ENCODE measurements at places on chromosomes 7 and 10.
A peak's percentile ranks its signal among the peaks of the same experiment; 100 is the strongest.

- DNase-seq: no peak
Observed at GRCh38 chr7:50832744-50833143, 50.0 kb upstream of the GRB10 start.

GRCh38 chr10:24720096-24720495, 3.6 kb downstream of the ARHGAP21 start:
- DNase-seq: no peak

DNA sequence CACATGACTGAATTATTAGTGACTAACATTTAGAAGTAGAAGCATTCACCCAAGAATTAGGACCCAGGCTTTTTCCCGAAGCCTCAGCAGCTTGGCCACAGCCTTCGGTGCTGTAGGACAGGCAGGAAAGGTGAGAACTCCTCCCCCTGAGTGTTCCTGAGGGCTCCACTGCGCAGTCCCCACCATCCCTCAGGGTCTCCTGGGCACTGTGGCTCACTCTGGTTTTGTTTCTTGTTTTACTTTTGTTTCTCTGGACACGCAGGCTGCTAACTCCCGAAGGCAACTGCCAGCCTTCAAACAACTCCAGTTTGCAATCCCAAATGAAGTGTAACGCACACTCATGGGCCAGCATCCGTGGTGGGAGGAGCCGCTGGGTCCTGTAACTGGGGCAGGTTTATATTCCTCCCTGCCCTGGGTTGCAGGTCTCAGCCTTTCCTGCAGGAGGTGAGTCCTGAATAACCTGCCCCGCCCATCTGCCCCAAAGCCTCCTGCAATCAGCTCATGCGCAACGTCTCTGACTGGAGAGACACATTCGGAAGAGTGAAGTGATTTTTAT, 492.9 kb downstream of the PTPRN2 start:
- DNase-seq: no peak

DNA sequence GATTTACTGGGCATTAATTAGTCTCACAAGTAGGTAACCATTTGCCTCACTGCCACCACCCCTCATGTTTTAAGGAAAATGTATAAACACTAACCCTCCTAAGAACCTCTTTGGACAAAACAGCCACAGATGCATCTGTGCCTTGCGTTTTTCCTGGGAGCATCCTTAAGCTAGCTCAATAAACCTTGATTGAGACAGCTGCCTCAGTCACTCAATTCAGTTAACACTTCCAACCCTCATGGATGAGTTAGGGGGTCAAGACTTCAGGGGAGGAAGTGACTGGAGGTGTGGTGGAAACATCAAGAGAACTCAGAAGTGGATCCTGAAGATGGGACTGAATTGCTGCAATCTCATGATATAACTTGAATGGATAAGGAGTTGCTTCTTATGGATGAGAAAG, 31.5 kb downstream of the CUL2 start:
- DNase-seq: no peak

DNA sequence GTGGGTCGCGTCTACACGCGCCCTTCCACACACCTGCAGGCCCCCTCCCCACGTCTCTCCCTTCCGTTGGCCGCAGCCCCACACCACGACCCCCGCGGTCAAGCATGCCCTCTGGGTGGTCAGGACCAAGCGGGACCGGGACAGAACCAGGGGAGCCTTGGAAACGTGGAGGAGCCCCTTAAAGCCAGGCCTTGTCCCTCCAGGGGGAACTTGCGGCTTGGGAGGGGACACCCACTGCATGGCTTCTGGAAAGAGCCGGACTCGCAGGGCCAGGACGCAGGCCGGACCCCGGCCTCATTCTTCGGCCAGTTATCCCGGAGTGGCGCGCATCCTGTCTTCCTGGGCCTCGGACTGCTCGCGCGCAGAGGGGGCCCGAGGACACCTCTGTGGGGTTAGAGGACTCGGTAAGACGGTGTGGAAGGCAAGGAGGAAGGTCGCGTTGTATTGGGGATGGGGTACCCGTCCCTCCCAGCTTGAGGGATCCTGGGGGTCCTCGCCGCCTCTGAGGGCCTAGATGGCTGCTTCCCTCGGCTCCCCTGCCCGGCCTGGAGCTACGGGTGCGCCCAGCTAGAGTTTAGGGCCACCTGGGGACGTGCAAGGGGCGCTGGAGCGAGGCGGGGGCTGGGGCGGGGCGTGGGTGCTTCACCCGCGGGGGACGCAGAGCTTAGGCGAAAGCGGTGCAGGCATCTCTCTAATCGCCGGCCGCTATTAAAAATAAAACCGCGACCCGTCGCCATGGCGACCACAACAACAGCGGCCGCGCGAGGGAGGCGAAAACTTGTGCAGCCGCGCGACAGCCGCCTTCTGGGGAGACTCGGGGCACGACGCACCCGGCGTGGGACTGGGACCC, 1.8 kb upstream of the PDGFA start:
- DNase-seq: peak; percentile 53

- DNase-seq: no peak
Observed at GRCh38 chr7:80386686-80387085, 125.2 kb downstream of the GNAT3 start.

DNA sequence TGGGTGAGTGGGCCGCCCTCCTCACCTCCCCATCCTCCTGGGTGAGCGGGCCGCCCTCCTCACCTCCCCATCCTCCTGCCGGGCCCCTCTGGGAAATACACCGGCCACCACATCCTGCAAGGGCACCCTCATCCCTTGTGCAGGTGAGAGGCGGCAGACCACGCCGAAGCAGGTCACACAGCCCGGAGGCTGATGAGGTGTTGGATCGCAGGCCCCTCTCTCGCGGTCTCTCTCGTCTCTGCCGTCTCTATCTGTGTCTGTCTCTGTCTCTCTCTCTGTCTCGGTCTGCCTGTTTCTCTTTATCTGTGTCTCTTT, 30.8 kb upstream of the FOXL3 start:
- no peak for DNase-seq

GRCh38 chr10:35545878-35546590, 59.1 kb upstream of the GJD4 start:
- DNase-seq: no peak

GRCh38 chr10:107970512-107970911, 806.0 kb upstream of the SORCS1 start:
- no peak for DNase-seq

DNA sequence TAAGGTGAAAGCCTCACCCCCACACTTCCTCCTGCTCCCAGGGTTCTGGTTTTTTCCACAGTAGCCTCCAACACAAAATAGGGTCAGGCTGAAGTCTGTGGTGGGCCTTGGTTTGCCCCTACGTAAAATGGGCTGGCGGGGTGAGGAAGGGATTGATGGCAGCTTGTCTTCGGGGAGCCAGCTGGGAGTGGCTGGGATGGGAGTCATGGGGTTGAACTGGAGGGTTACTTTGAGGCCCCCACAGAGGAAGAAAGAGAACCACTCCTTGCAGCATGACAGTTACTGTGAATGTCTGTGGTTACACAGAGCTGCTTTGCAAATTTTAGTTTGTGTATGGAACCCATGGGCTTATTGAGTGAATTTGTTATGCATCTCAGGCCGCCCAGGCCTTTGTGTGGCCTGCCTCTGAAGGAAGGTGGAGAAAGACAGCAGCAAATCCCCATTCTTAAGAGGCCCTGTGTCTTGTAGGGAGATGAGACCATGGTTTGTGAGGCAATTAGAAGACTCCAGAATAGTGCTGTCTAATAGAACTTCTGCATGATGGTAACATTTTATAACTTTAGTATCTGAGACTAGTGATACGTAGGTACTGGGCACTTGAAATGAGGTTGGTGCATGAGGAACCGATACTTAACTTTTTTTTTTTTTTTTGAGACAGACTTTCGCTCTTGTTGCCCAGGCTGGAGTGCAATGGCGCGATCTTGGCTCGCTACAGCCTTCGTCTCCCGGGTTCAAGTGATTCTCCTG, 8.1 kb downstream of the TRIM8 start:
- DNase-seq: no peak

DNA sequence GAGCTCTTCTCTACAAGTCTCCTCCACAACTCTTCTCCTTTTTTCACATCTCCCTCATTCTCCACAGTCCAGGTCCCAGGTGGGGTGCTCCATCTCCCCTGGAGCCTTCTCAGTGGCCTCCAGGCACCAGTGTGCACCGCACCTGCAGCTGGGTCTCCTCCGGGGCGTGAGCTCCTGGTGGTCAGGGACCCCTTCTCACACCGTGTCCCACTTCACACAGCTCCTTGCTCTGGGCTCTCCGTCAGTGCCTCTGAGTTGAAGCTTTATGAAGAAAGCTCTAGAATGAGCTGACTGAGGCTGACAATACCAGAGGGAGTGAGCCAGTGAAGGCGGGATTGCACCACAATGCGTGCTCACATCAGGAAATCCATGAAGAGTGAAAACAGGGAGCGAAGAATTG, 290.2 kb downstream of the DNAJB6 start:
- no peak for DNase-seq

DNA sequence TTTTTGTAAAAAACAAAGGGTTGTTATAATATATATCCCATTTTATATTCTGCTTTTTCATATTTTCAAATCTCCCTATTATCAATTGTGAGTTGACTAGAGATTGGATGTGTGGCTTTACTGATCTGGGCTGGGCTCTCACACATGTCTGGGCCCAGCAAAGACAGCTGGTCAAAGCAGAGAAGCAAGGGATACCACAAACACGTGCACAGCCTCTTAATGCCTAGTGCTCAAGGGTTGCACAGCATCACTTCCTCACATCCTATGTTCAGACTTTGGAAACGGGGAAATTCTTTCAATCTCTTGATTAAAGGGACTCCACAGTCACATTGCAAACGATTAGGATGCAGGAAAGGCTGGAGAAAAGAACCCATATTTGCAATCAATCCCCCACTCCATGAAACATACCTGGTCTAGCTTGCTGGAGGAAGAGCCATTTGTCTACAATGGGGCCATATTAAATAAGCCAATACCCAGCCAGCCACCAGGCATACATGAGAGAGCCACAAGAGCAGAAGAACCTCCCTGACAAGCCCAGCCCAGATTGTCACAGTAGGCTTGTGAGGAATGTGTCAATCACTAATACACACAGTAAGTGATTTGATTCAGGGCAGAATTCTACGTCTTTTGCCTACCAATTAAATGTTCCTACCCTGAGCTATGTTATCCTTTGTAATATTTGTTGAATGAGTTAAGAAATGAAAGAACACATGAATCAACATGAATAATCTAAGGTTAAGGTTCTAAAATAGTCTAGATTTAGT, 431.2 kb downstream of the TNS3 start:
- DNase-seq: no peak

- DNase-seq: no peak
Observed at GRCh38 chr7:28560767-28561166, 148.4 kb downstream of the CREB5 start.

DNA sequence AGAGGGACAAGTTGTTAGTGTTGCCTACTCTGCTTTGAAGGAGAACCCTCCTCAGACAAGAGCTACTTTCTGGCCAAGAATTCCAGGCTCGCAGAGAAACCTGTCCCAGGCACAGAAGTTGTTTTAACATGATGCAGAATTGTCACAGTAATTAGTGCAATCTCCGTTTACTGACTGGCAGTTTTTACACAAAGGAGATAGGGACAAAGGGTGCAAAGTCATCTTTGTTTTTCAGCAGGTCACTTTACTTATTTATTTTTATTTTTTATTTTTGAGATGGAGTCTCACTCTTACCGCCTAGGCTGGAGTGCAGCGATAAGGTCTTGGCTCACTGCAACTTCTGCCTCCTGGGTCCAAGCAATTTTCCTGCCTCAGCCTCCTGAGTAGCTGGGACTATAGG, 12.3 kb downstream of the TCF7L2 start:
- DNase-seq: no peak

DNA sequence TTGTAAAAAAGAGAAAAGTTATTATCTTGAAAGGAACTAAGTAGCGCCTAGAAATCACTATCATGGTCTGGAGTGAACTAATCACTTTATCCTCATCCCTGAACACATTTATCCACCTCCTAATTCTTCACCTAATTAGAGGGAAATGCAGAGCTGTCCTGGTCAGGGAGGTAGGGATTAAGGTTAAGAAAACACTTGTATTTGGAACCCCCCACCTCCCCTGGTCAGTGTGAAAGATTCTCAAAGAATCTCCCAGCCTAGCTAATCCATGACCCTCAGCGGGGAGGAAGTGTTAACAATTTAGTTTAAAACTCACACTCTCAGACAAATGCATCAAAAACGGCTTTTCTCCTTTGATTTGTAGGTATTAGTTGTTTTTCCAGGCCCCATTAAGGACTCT, 83.8 kb downstream of the FAM204A start:
- DNase-seq: no peak

GRCh38 chr10:22597138-22597537, 117.2 kb downstream of the PIP4K2A start:
- no peak for DNase-seq

DNA sequence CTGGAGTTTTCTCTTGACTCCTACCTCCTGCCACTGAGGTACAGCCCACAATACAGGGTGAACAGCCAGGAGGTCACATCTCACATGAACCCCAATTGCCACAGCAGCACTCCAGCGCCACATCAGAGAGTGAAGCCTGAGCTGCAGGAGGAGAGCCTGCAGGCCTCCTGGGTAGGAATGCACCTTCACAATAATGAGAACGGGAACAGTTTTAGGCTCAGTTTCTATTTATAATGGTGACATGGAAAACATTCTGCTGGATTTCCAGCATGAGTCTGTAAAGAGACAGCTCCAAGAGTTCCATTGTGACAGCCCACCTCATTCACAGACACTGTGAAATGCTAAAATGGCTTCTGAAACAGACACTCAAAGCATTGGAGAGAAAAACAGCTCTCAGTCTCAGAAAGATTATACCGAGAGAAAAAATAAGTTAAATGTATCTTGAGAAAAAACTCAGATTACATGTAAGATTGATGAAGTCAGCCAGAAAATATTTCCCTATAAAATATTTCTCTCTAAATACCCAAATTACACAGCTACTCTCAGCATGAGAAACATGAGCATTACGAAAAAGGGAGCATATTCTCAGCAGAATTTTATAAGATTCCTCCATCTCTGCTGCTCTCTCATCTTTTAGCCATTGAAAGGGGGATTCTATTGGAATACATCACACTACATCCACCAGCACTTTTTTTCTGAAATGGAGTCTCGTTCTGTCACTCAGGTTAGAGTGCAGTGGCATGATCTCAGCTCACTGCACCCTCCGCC, 11.3 kb downstream of the ZNF680 start:
- no peak for DNase-seq

- no peak for DNase-seq
Observed at GRCh38 chr7:1569440-1569832, 396 bp downstream of the PSMG3 start.

Measured in NCI-H1105 (cell line).